ENCODE measurements at places on chromosomes 11 and 22.

DNA sequence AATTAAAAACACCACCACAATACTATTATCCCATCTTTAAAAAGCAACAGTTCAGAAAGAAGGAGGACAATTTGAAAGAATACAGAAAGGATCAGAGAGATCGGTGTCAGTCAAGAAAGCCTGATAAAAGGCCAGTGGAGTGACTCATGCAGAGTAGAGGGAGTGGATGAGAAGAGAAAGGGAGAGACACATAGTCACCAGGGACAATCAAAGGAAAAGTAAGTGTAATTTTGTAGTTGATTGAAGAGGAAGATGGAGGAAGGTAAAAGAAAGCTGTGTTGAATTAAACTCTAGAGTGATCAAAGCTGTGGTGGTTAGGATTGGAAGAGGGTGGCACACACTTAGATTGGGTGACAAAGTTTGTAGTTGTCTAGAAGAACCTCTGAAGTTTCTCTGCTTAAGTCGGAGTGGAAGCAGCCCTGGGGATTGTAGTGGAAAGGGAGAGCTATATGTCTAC lies 14.1 kb downstream of the SPECC1L start:
- no peak overlapping the region for H3K27ac ChIP-seq
- H3K36me3 ChIP-seq, result peaks cover 2% of the 10 kb centered on the region
- H3K4me1 ChIP-seq, result no peaks in the 10 kb centered on the region

DNA sequence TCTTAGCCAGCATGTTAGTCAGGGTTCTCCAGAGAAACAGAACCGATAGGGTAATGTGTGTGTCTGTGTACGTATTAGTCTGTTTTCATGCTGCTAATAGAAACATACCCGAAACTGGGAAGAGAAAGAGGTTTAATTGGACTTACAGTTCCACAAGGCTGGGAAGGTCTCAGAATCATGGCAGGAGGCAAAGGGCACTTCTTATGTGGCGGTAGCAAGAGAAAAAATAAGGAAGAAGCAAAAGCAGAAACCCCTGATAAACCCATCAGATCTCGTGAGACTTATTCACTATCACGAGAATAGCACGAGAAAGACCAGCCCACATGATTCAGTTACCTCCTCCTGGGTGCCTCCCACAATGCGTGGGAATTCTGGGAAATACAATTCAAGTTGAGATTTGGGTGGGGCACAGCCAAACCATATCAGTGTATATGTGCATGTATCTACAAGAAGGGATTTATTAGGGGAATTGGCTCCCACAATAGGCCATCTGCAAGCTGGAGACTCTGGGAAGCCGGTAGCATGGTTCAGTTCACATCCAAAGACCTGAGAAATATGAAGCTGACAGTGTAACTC lies 173.7 kb upstream of the NECTIN1 start:
- no peak for DNase-seq
- H3K4me3 ChIP-seq, result no peak overlapping the region
- H3K27ac ChIP-seq, result no peak overlapping the region

GRCh38 chr11:65934014-65934413 lies 11.3 kb upstream of the TSGA10IP start:
- no peaks in the 10 kb centered on the region for H3K27me3 ChIP-seq
- H3K27ac ChIP-seq, result no peak overlapping the region
- H3K4me3 ChIP-seq, result no peak overlapping the region
- H3K4me1 ChIP-seq, result no peaks in the 10 kb centered on the region
- DNase-seq, result no peak

DNA sequence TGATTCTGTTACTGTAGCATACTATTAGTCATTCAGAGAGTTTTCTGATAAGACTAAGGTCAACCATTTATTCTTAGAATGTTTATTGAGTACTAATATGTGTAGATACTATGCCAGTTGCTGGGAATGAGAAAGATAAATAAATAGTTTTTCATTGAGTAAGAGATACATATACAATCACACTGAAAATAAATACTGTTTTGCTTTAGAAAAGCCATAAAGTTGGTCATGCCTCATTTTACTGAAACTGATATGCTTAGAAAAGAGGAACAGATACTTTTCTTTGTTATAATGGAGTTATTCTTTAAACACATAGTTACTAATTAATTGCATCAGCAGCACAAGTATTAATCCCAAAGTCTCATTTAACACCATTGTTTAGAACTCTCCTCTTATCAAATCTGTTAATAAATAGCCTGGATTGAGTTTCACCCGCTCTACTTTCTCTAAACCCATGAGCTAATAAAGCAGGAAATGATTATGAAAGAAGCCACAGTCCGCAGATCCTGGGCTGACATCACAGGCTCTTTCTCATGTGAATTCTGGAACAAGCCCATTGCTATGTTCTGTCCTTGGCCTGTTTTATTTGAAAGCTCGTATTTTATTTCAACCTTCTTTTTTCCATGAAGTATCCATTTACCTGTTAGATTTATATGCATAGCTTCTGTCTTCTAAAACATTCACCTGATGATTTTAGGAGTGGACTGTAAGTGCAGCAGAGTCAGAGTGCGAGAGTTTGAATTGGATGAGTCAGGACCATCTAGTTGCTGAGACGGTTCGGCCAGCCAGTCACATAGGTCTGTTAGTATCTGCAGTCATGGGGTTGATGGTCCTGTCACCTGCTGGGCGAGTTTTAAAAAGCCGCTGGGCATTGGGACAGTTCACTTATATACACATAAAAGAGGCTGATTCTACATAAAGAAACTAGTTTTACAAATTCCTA lies 35.5 kb downstream of the PIWIL4 start:
- H3K4me3 ChIP-seq, result no peak overlapping the region
- peaks cover 7% of the 10 kb centered on the region for H3K36me3 ChIP-seq
- H3K27ac ChIP-seq, result no peak overlapping the region

GRCh38 chr11:32792948-32793475 lies 1.4 kb downstream of the CCDC73 start:
- peak; percentile 36 for DNase-seq
- peak overlapping the region; percentile 16 for H3K4me3 ChIP-seq
- H3K27me3 ChIP-seq, result no peaks in the 10 kb centered on the region
- no peak overlapping the region for H3K27ac ChIP-seq

- H3K27me3 ChIP-seq, result no peaks in the 10 kb centered on the region
- peaks cover 33% of the 10 kb centered on the region for H3K36me3 ChIP-seq
- DNase-seq, result peak; percentile 90
Measured at GRCh38 chr11:334264-334994, 13.8 kb upstream of the IFITM3 start.

GRCh38 chr22:37442135-37442534 lies 14.9 kb upstream of the ELFN2 start:
- no peak overlapping the region for H3K27ac ChIP-seq
- no peaks in the 10 kb centered on the region for H3K36me3 ChIP-seq
- no peaks in the 10 kb centered on the region for H3K27me3 ChIP-seq
- H3K4me1 ChIP-seq, result no peaks in the 10 kb centered on the region
- no peak for DNase-seq

DNA sequence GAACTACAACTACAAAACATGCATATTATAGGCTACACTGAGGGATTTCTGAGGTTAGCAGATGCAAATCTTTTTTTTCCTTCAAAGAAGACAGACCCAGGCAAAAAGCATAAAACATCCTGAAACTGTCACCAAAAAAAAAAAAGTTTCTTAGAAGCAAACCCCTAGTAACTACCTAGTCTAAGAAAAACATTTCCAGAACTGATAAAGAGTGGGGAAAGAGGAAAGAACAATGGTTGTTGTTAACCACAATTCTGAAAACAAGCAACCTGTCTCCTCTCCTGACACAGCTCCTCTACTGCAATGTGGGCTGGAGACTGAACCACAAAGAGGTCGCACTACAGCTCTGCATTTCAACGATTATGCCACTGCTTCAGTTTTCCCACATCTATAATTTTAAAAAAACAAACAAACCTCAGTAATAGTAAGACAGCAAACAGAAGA lies 15.0 kb downstream of the DENND5A start:
- H3K27ac ChIP-seq, result no peak overlapping the region
- H3K4me1 ChIP-seq, result no peaks in the 10 kb centered on the region
- no peaks in the 10 kb centered on the region for H3K27me3 ChIP-seq

- no peaks in the 10 kb centered on the region for H3K36me3 ChIP-seq
- no peak for DNase-seq
- H3K4me1 ChIP-seq, result no peaks in the 10 kb centered on the region
Measured at GRCh38 chr11:89347071-89347470, 144.1 kb downstream of the NOX4 start.

DNA sequence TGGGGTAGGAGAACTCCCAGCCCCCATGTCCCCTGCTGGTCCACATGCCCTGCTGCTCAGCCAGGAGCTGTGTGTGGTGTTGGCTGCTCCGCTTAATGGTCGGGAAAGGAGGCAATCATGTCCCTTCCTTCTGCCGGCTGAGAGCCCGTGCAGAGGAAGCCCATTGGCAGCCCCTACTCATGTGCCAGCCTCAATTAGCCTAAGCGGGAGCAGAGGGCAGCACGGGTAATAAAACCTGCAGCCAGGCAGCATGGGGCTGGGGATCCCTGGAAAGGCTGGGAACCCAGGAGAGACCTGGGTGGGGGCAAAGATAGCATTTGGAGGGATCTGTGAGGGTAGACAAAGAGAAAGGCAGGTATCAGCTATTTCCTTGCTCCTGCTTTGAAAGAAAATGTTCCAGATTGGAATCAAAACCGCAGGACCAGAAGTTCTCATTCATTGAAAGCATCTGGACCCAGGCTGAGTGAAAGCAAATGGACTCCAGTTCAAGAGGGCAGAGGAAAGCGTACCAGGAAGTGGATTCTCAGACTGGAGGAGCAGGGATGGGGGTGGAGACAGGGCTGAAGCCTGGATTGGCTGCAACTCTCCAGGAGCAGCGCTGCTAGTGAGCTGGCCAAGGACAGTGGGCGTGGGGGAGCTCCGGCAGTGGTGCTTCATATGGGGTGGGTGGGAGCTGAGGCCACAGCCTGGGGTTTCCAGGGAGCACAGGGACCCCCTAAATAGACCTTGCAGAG lies 103.4 kb upstream of the NECTIN1 start:
- no peak overlapping the region for H3K4me3 ChIP-seq
- peaks cover 5% of the 10 kb centered on the region for H3K4me1 ChIP-seq
- H3K27ac ChIP-seq, result no peak overlapping the region
- H3K27me3 ChIP-seq, result no peaks in the 10 kb centered on the region
- peak; percentile 56 for DNase-seq
- H3K36me3 ChIP-seq, result no peaks in the 10 kb centered on the region

GRCh38 chr22:20243537-20244249 lies 24.4 kb downstream of the RTN4R start:
- no peak overlapping the region for H3K27ac ChIP-seq
- DNase-seq, result peak; percentile 64
- H3K4me1 ChIP-seq, result peaks cover 5% of the 10 kb centered on the region
- no peaks in the 10 kb centered on the region for H3K27me3 ChIP-seq
- H3K36me3 ChIP-seq, result peaks cover 3% of the 10 kb centered on the region
- H3K4me3 ChIP-seq, result no peak overlapping the region

- H3K4me3 ChIP-seq, result no peak overlapping the region
- 0 out of 2 replicates have a peak, but pooled peaks cover 5% of the 10 kb centered on the region for H3K4me1 ChIP-seq
- no peak overlapping the region for H3K27ac ChIP-seq
- DNase-seq, result no peak
- H3K36me3 ChIP-seq, result peaks cover 18% of the 10 kb centered on the region
- H3K27me3 ChIP-seq, result no peaks in the 10 kb centered on the region
Measured at GRCh38 chr11:131300439-131300717, 70.0 kb upstream of the NTM start.

GRCh38 chr22:46172522-46173110 lies 22.3 kb downstream of the PPARA start:
- H3K36me3 ChIP-seq, result no peaks in the 10 kb centered on the region
- H3K4me1 ChIP-seq, result no peaks in the 10 kb centered on the region
- H3K27ac ChIP-seq, result no peak overlapping the region
- DNase-seq, result no peak
- no peak overlapping the region for H3K4me3 ChIP-seq

DNA sequence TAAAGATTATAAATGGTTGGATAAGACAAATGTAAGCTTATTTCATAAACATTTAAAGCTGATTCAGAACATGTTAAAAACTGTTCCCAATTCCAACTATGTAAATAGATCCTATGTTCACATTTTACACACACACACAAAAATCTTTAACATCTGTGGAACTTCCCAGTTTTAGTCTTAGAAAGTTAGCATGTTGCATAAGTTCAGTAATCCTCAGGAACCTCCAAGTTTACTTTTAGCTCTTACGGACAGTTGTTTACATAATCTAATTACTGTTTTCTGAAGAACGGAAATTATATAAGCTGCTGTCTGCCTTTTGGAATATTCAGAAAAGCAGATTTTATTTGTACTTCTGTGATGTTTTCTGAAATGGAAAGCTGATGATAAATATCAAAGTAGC lies 53.3 kb downstream of the PANX1 start:
- H3K4me1 ChIP-seq, result 0 out of 2 replicates have a peak, but pooled peaks cover 2% of the 10 kb centered on the region
- no peak overlapping the region for H3K27ac ChIP-seq
- H3K4me3 ChIP-seq, result no peak overlapping the region
- H3K36me3 ChIP-seq, result peaks cover 28% of the 10 kb centered on the region

DNA sequence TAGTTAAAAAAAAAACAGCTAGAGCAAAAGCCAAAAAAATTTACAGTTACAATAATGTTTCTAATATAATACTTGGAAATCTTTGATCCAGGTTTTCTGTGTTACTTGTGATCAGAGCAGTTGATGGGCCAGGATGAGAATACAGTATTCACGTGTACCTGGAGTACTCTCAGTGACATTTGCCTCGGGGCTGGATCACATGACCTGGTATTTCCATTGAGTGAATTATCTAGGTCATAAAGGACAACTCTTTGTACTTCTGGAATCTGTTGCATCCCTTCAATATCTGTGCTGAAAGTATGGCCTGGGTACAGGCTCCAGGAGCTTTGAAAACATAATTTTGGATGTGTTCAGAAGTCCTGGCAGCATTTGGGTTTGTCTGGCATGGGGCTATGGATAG lies 93.5 kb downstream of the GRAMD1B start:
- DNase-seq, result no peak
- H3K4me1 ChIP-seq, result peaks cover 14% of the 10 kb centered on the region
- no peaks in the 10 kb centered on the region for H3K36me3 ChIP-seq
- no peak overlapping the region for H3K4me3 ChIP-seq

GRCh38 chr11:131099013-131099412 lies 182.7 kb upstream of the SNX19 start:
- DNase-seq, result no peak
- no peak overlapping the region for H3K4me3 ChIP-seq
- H3K27ac ChIP-seq, result no peak overlapping the region
- no peaks in the 10 kb centered on the region for H3K27me3 ChIP-seq
- no peaks in the 10 kb centered on the region for H3K36me3 ChIP-seq

- no peaks in the 10 kb centered on the region for H3K4me1 ChIP-seq
- no peak overlapping the region for H3K4me3 ChIP-seq
- H3K27ac ChIP-seq, result no peak overlapping the region
- no peak for DNase-seq
- H3K36me3 ChIP-seq, result no peaks in the 10 kb centered on the region
- no peaks in the 10 kb centered on the region for H3K27me3 ChIP-seq
Measured at GRCh38 chr22:19566279-19567156, 42.3 kb upstream of the CLDN5 start.

GRCh38 chr11:45658292-45658991 lies 7.0 kb downstream of the CHST1 start:
- no peaks in the 10 kb centered on the region for H3K36me3 ChIP-seq
- no peaks in the 10 kb centered on the region for H3K4me1 ChIP-seq
- H3K27me3 ChIP-seq, result no peaks in the 10 kb centered on the region
- no peak overlapping the region for H3K27ac ChIP-seq
- peak; percentile 89 for DNase-seq

GRCh38 chr11:76653674-76654284 lies 16.8 kb downstream of the LRRC32 start:
- no peaks in the 10 kb centered on the region for H3K36me3 ChIP-seq
- H3K4me3 ChIP-seq, result no peak overlapping the region
- peak; percentile 14 for DNase-seq
- no peaks in the 10 kb centered on the region for H3K27me3 ChIP-seq

GRCh38 chr22:33806191-33806590 lies 114.1 kb downstream of the LARGE1 start:
- H3K36me3 ChIP-seq, result peaks cover 5% of the 10 kb centered on the region
- no peak overlapping the region for H3K4me3 ChIP-seq
- peaks cover 5% of the 10 kb centered on the region for H3K4me1 ChIP-seq
- no peak overlapping the region for H3K27ac ChIP-seq
- DNase-seq, result no peak
- H3K27me3 ChIP-seq, result no peaks in the 10 kb centered on the region
